ENCODE measurements at places on chromosomes 5 and 9. TPM values are rescaled to one million over a fixed set of nuclear protein-coding genes. Genes with fewer than 3 reads are reported as not detected.

The PCDHGA2 gene
- polyA plus RNA-seq: 4.1 TPM

The DOCK8 gene
- 5.2 TPM for polyA plus RNA-seq

The PANK3 gene
- polyA plus RNA-seq: 12.3 TPM

The DOK3 gene
- 8.5 TPM for polyA plus RNA-seq

The TTC39B gene
- 2.8 TPM for polyA plus RNA-seq

The IFNK gene
- not detected for polyA plus RNA-seq

The UQCRQ gene
- 257 TPM for polyA plus RNA-seq

The NRG2 gene
- 5.1 TPM for polyA plus RNA-seq

The IFNA2 gene
- not detected for polyA plus RNA-seq

The MCC gene
- polyA plus RNA-seq: 17.2 TPM

The FOXD4L3 gene
- polyA plus RNA-seq: not detected

The NR6A1 gene
- 0.29 TPM for polyA plus RNA-seq

The IFNA13 gene
- polyA plus RNA-seq: not detected

DNA sequence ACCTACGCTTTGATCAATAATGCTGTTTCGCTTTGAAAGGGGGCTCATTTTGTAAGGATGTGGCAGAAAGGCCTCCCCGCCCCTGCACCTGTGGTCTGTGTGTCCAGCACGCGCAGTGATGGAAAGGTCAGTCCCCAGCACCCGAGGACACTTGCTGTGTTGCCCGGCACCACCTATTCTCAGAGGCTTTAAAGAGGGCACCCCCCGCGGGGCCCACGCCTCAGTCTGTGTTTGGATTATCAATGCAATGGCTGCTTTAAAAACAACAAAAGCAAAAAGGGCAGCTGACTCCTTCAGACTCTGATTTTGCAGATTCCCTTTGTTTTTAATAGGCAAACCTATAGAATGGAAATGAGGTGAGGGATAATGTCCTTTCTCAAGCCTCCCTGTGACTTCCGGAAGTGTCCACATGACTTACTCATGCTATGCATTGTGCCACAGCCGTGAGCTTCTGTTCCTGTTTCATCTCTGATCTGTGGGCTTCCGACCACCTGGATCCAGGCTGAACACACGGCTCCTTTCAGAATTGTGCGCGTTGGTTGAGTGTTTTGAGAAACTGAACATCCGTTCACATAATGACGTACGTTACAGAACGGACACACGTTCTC, 416.2 kb downstream of the IRX2 start:
- no peak for DNase-seq

- DNase-seq: no peak
Observed at GRCh38 chr5:53677632-53678031, 117.2 kb downstream of the NDUFS4 start.

DNA sequence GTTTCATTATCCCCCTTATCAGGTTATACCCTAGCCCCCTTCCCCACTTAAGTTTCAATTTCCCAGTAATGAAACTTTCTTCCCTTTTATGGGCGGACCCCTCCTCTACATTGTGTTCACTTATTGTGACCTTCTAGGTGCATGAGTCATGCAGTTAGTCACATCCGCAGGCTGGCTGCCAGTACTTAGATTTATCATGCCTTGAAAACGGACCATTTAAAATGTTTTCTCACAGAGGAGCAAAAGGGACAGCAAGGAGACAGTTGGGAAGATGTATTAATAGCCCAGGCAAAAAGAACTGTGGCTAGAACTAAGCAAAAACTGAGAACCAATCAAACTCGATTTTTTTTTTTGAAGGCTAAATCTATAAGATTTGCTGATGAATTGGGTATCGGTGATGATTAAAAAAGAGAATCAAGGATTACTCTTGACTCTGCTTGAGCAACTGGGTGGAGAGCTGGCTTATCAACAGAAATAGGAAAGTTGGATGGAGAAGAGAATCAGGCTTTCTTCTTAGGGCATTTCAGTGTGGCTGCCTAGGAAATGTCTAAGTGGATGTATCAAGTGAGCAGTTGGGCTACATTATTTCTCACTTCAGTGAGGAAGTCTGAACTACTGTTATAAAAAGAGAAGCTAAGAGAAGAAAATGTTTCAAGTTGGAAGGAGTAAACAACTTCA, 615.0 kb downstream of the HINT1 start:
- DNase-seq: no peak

- DNase-seq: no peak
Observed at GRCh38 chr9:2132484-2133082, 117.4 kb downstream of the SMARCA2 start.

- no peak for DNase-seq
Observed at GRCh38 chr9:98930792-98931191, 12.9 kb upstream of the COL15A1 start.

- DNase-seq: no peak
Observed at GRCh38 chr5:177231479-177232250, 71.9 kb downstream of the RAB24 start.

- no peak for DNase-seq
Observed at GRCh38 chr5:71699233-71699632, 19.8 kb upstream of the CARTPT start.

GRCh38 chr5:17089690-17090089, 127.7 kb upstream of the BASP1 start:
- no peak for DNase-seq

- DNase-seq: no peak
Observed at GRCh38 chr9:121362813-121363621, 7.0 kb downstream of the STOM start.

DNA sequence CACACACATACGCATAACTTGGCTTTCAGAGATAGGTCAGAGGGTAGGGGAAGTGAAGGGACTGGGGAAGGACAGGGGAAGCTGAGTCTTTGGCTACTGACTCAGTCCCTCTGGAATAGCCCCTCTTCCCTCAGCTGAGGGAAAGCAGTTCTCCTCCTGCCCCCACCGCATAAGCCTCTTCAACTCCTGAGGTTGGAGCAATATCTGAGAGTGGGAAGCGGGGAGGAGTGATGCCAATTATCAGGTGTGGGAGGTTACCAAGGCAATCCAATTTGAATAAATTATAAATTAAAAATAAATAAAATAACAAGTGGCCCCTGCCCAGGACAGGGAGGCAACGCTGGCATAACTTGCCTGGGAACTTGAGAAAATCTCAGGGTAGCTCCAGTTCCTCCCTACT, 1.7 kb upstream of the STOML2 start:
- no peak for DNase-seq

GRCh38 chr9:116546711-116547581, 140.2 kb upstream of the TRIM32 start:
- DNase-seq: no peak

GRCh38 chr5:119582987-119583386, 46.4 kb upstream of the FAM170A start:
- DNase-seq: no peak

GRCh38 chr9:127921557-127922120, 4.8 kb upstream of the ST6GALNAC4 start:
- no peak for DNase-seq

DNA sequence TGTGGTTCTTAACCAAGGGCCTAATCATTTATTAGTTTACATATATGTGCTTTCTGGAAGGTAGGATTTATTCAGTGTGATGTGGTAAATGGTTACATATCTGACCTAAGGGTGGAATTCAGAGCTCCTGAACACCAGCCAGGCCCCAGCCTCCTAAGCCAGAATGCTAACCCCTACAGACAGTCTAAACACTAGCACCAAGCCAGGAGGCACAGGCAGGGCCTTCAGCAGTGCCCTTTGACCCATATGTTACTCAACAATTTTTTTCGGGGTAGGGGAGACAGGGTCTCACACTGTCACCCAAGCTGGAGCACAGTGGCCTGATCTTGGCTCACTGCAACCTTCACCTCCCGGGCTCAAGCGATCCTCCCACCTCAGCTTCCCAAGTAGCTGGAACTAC, 40.3 kb downstream of the PRKACG start:
- DNase-seq: no peak

DNA sequence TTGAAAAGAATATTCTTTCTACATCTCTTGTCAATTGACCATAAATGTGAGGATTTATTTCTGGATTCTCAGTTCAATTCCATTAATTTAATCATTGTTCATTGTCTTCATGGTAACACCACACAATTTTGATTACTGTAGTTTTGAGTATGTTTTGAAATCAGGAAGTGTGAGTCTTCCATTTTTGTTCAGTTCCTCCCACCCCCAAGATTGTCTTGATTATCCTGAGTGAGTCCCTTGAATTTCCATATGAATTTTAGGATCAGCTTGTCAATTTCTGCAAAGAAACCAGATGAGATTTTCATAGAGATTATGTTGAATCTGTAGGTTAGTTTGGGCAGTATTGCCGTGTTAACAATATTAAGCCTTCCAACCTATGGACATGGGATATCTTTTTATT, 9.5 kb downstream of the CYFIP2 start:
- DNase-seq: no peak

GRCh38 chr5:33929925-33930690, 6.1 kb upstream of the RXFP3 start:
- no peak for DNase-seq

DNA sequence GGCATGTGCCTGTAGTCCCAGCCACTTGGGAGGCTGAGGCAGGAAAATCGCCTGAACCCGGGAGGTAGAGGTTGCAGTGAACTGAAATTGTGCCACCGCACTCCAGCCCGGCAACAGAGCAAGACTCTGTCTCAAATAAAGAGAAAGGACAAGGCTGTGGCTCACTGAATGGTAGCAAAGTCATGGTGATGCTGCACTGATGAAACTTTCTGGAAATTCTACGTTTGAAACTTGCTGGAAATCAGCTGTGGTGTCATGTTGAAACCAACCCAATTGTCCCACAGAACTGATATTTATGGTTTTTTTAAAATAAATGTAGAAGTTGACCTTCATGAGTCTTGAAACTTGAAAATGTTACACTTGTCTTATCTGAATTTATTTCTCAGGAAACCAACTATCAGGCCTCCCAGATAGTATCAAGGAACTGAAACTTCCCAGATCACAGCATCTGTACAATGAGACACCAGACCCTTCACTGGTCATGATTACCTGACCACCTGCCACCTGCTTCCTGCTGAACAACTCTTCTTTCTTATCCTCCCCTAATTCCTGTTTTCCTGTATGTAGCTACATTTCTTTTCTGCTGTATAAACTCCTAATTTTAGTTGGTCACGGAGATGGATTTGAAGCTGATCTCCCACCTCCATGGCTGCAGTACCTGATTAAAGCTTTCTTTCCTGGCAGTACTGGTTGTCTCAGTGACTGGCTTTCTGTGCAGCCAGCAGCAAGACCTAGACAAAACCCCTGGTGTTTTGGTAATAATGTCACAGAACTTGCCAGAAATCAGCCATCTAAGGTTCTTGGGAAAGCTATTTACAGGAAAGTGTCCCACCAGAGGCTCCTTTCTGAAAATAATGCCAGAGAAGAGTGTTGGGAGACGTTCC, 5.6 kb upstream of the TBC1D13 start:
- DNase-seq: no peak

DNA sequence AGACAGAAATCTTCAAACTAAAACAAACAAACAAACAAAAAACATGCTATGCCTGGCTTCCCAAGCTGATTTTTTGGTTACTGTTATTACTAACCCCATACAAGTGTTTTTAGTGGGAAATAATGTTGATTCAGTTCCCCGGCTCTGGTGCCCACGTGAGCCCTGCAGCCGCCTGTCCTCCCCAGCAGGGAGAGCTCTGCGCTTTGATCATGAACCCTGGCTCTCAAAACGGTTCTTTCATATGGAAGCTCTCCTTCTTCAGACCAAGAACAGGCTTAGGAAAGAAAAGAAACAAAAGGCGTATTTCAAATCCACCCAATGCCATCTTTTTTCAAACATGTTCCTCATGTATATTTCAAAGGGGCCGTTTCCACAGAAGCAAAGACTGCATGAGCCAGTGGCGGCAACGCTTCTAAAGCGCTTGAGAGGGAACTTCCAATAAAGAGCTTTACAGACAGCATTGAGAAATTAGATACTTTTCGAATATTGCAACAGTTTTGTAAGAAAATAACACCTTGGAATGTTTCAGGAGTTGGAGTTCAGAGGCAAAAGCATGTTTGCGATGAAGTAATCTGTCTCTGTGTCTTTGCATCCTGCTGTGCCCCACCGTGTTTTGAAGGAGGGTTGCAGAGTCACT, 74.8 kb downstream of the ICE1 start:
- DNase-seq: peak; percentile 43

DNA sequence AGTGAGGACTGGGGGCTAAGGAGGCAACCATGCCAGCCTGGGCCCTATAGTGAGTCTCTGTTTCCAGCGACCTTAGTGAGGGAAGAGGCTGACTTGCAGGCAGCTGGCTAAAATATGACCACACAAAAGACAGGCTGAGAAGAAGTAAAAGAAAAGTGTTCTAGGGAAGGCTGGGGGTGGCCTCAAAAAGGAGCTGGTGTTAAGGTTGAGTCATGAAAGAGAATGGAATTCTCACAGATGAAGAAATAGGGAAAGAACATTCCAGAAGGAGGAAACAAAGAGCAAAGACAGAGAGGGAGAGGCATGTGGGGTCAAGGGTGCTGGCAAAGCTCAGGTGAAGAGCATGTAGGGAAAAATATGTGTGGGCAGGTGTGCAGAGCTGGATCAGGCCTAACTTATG, 302.7 kb upstream of the RFX3 start:
- no peak for DNase-seq

DNA sequence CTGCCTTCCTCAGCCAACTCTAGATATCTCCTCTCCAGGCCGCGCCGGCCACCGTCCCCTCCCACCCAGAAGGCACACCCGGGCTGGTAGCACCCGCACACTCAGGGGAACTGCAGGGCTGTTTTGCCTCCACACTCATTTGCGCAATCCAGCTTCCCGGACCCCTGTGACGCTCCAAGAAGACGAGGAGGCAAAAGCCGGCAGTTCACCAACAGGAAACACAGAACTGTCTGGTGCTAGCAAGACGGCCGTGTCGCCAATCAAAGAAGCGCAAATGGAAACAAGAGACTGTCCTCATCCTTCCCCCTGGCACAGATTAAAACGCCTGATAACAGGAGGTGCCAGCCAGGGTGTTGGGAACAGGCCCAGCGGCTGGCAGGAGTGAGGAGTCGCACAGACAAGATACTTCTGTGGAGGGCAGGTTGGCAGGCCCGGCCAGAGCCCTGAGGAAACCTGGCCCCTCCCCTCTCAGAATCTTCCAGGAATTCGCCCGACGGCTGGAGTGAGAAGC, 7.8 kb downstream of the AGPAT2 start:
- no peak for DNase-seq

- DNase-seq: no peak
Observed at GRCh38 chr9:7315746-7316145, 483.8 kb downstream of the DMAC1 start.

DNA sequence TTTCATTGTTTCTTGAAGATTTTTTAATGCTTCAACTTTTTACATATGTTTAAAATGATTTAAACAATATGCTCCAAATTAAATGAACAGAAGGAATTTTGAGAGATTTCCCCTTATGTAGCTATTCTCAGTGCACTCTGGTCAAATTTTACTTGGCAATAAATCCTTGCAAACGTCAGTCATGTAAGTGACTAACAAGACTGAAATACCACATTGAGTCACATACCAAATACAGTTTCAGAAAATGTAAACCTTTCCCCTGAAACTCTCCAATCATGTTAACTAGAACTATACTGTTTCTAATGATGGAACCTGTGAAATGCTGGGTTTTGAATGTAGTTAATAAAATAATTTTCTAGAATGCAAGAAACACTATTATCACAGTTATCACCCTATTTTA, 29.6 kb downstream of the SAR1B start:
- no peak for DNase-seq
